Astrocyte (in vitro differentiated cells and primary cell): ENCODE measurements at places on chromosomes 11 and 22.

- DNase-seq, result no peak
- H3K36me3 ChIP-seq, result peaks cover 3% of the 10 kb centered on the region
- no peaks in the 10 kb centered on the region for H3K27me3 ChIP-seq
- H3K4me3 ChIP-seq, result no peak overlapping the region
Measured at GRCh38 chr11:907668-908067, 2.9 kb downstream of the CHID1 start.

GRCh38 chr22:28547132-28547842, 132.4 kb downstream of the TTC28 start:
- no peaks in the 10 kb centered on the region for H3K4me1 ChIP-seq
- H3K4me3 ChIP-seq, result no peak overlapping the region
- no peaks in the 10 kb centered on the region for H3K27me3 ChIP-seq
- DNase-seq, result peak; percentile 87
- H3K36me3 ChIP-seq, result no peaks in the 10 kb centered on the region

DNA sequence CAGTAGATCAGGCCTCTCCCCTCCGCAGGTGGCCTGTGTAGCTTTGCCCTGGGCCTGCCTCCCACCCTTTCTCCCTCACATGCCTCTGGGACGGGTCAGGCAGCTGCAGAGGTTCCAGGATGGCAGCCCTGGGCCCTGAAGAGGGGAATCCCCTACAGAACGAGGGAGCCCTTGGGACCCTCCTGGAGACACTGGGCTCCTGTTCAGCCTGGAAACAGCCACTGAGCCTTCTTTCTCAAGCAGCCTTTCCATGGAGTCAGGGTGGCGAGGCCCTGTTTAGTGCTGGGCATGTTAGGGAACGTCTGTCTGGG, 720.9 kb downstream of the BRD1 start:
- no peak for DNase-seq
- no peaks in the 10 kb centered on the region for H3K36me3 ChIP-seq
- no peaks in the 10 kb centered on the region for H3K4me1 ChIP-seq
- H3K27me3 ChIP-seq, result no peaks in the 10 kb centered on the region

- H3K4me1 ChIP-seq, result no peaks in the 10 kb centered on the region
- no peaks in the 10 kb centered on the region for H3K36me3 ChIP-seq
- H3K27ac ChIP-seq, result no peak overlapping the region
- no peak for DNase-seq
- H3K27me3 ChIP-seq, result no peaks in the 10 kb centered on the region
Measured at GRCh38 chr11:45646275-45646927, 19.0 kb downstream of the CHST1 start.

DNA sequence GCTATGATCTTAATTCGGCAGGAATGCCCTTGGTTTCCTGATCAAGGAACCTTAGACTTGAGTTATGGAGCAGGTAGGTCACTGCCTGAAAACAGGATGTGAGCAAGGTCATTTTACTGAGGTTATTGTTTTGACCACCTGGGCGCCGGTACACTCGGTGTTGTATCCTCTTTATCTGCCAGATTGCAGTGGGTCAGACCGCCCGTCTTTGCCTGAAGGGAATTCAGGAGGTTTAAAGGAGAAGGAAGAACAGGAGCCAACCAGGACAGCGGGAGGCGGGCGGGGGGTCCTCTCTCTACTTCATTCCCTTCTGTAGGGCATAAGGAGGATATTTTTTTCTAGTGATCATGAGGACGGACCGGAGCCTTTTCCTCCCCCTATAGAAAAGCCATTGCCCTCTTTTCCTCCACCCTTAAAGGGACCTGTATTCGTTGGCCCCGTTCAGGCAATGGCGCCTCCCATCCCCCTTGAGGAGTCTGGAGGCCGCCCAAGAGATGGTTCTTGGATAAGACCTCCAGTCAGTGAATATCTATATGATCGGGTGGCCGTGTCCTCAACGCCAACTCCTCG, 649 bp downstream of the MS4A15 start:
- H3K4me3 ChIP-seq, result no peak overlapping the region
- no peaks in the 10 kb centered on the region for H3K36me3 ChIP-seq
- no peaks in the 10 kb centered on the region for H3K27me3 ChIP-seq
- H3K4me1 ChIP-seq, result no peaks in the 10 kb centered on the region
- H3K27ac ChIP-seq, result no peak overlapping the region
- DNase-seq, result no peak

- DNase-seq, result peak; percentile 69
- no peaks in the 10 kb centered on the region for H3K36me3 ChIP-seq
- peaks cover 53% of the 10 kb centered on the region for H3K27me3 ChIP-seq
- H3K4me3 ChIP-seq, result peak overlapping the region; percentile 45
Measured at GRCh38 chr11:8262552-8263108, 1.0 kb downstream of the LMO1 start.

GRCh38 chr22:35740616-35741015, 22.9 kb downstream of the APOL5 start:
- no peak overlapping the region for H3K27ac ChIP-seq
- H3K36me3 ChIP-seq, result peaks cover 22% of the 10 kb centered on the region
- peaks cover 26% of the 10 kb centered on the region for H3K4me1 ChIP-seq
- H3K4me3 ChIP-seq, result no peak overlapping the region
- H3K27me3 ChIP-seq, result no peaks in the 10 kb centered on the region

DNA sequence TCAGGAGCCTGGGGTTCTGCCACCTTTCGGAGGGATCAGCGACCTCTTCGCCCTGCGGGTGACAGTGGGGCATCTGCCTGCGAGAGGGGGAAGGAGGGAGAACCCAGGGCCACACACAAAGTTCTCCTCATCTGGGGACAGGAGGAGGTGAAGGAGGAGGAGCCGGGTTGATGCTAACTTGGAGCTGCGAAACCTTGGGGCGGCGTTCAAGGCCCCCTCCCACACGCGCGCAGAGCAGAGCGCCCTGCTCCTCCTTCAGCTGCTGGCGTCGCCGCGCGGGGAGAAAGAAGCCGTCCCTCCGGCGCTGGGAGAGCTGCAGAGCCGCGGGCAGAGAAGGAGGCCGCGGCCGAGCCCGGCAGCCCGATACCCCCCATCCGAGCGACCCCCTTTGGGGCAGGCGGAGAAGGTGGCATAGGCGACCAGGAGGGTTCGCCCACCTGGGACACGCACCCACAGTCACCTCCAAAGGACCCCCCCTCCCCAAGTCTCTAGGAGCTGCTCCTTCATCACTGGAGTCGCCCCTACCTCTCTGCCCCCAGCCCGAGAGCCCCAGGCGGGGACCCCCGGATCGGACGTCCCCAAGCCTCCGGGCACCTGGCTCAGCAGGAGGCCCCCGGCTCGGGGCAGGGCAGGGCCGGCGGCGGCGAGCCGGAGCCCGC, at the start of gene RASD2:
Gene RASD2, plus strand, starts transcription at position 237 of the 659 bp plus-strand sequence. CDS start 5,979 bp downstream, outside the sequence.
- DNase-seq, result no peak
- peaks cover 17% of the 10 kb centered on the region for H3K4me1 ChIP-seq
- no peaks in the 10 kb centered on the region for H3K36me3 ChIP-seq
- H3K4me3 ChIP-seq, result peak within 1 kb of the TSS; percentile 47

DNA sequence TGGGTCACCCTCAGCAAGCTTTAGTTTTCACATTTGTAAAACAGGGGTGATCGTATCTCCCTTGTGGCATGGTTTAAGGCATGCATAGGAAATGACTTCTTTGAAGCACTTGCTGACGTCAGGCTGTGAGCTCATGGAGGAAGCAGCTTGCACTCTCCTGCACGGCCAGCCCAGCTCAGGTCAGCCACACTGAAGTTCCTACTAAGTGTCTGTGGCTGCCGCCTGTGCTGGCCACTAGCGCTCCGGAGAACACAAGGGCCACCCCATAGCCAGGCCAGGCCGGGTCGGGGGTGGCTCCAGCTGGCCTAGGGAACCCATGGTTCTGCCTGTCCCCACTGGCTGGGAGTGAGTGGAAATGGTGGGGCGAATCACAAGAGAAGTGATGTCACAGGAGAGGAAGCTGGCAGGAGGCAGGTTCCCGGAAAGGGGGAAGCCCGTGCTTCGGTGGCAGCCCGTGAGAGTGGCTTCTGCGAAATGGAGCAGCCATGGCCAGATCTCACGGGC, 28.2 kb downstream of the KCTD17 start:
- peak; percentile 60 for DNase-seq
- H3K4me3 ChIP-seq, result no peak overlapping the region
- peaks cover 11% of the 10 kb centered on the region for H3K27me3 ChIP-seq
- H3K27ac ChIP-seq, result no peak overlapping the region
- no peaks in the 10 kb centered on the region for H3K36me3 ChIP-seq

DNA sequence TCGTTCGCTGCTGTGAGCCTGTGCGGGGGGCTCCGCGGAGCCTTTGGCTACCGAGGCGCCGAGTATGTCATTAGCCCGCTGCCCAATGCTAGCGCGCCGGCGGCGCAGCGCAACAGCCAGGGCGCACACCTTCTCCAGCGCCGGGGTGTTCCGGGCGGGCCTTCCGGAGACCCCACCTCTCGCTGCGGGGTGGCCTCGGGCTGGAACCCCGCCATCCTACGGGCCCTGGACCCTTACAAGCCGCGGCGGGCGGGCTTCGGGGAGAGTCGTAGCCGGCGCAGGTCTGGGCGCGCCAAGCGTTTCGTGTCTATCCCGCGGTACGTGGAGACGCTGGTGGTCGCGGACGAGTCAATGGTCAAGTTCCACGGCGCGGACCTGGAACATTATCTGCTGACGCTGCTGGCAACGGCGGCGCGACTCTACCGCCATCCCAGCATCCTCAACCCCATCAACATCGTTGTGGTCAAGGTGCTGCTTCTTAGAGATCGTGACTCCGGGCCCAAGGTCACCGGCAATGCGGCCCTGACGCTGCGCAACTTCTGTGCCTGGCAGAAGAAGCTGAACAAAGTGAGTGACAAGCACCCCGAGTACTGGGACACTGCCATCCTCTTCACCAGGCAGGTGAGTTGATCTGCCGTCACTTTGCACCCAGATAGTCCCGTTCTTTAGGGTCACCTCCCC, 1.0 kb downstream of the ADAMTS15 start:
- DNase-seq, result no peak
- peaks cover 36% of the 10 kb centered on the region for H3K4me1 ChIP-seq
- no peaks in the 10 kb centered on the region for H3K27me3 ChIP-seq
- peak overlapping the region; percentile 11 for H3K27ac ChIP-seq
- no peaks in the 10 kb centered on the region for H3K36me3 ChIP-seq

DNA sequence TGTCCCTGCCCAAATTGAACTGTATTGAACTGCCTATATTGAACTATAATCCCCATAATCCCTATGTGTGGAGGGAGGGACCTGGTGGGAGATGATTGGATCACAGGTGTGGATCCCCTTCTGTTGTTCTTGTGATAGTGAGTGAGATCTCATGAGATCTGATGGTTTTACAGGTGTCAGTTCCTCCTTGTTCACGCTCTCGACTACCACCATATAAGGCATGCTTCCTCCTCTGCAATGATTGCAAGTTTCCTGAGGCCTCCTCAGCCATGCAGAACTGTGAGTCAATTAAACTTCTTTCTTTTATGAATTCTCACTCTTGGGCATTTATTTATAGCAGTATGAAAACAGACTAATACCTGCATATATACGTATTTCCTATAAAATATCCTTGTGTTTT, 206.5 kb upstream of the PDGFD start:
- H3K27ac ChIP-seq, result no peak overlapping the region
- H3K4me1 ChIP-seq, result no peaks in the 10 kb centered on the region
- H3K27me3 ChIP-seq, result no peaks in the 10 kb centered on the region
- no peaks in the 10 kb centered on the region for H3K36me3 ChIP-seq
- no peak overlapping the region for H3K4me3 ChIP-seq
- DNase-seq, result no peak

DNA sequence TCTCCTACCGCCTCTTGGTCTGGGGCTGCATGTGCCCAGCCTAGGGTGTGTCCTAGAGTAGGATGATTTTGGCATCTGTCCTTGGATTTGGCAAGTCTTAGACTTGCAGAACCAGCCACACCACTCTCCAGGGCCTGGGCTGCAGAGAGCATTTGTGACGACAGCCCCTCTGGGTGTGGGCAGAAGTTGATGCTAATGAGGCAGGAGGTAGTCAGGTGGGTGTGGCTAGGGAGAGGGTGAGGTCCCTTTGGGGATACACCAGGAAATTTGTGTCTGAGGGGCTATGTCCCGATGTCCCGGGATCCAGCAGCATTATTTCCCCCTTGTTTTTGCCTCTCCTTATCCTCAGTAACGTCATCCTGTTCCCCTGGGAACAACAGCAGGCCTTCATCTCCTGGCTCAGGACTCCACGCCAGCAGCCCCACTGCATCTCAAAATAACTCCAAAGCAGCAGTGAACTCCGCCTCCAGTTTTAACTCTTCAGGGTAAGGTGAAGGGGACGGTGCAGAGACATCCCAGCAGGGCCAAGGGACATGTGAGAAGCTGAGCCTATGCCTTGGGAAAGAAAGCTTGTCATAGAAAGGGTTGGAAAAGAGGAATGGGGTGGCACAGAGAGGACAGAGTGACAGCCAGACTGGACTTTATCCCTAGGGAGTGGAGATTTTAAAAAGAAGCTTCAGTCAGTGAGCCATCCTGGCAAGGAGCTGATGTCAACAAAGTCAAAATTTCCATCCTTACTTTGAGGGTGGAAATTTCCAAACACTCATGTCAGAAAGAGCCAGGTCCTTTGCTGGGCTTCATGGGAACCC, 8.0 kb upstream of the TLCD5 start:
- H3K36me3 ChIP-seq, result no peaks in the 10 kb centered on the region
- H3K27ac ChIP-seq, result no peak overlapping the region
- DNase-seq, result no peak
- no peaks in the 10 kb centered on the region for H3K27me3 ChIP-seq

GRCh38 chr11:12674936-12675696, 895 bp downstream of the TEAD1 start:
- H3K4me1 ChIP-seq, result peaks cover 25% of the 10 kb centered on the region
- no peak for DNase-seq
- peak overlapping the region; percentile 78 for H3K27ac ChIP-seq
- H3K27me3 ChIP-seq, result no peaks in the 10 kb centered on the region

GRCh38 chr11:96147906-96148486, 195.0 kb downstream of the MAML2 start:
- no peaks in the 10 kb centered on the region for H3K36me3 ChIP-seq
- H3K27ac ChIP-seq, result peak overlapping the region; percentile 96
- peaks cover 61% of the 10 kb centered on the region for H3K4me1 ChIP-seq

GRCh38 chr22:17159504-17159951, 451 bp upstream of the HDHD5 start:
- no peaks in the 10 kb centered on the region for H3K27me3 ChIP-seq
- peak overlapping the region; percentile 54 for H3K27ac ChIP-seq
- peak; percentile 49 for DNase-seq
- peak overlapping the region; percentile 71 for H3K4me3 ChIP-seq

DNA sequence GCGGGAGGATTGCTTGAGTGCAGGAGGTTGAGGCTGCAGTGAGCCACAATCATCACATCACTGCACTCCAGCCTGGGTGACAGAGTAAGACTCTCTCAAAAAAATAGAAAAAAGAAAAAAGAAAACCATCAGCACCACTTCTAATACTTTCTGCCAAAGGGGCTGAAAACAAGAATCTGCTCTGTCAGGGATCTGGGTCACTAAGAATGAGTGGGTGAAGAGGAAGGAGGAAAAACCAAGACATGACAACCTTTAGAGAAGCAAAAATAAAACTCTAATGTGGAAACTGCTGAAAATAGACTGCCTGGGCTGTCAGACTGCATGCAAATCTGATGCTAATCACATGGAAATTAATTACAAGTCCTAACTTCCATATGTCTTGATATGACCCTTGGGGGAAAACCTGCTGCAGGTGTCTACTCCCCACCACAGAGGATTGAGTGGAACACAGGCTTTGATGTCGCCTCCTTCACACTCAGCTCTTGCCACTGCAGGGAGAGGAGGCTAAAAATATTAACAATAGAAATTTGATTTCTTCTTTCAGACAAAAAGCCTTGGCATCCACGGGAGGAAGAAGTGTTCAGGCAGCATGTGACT, 62.5 kb upstream of the CRTAM start:
- no peak overlapping the region for H3K27ac ChIP-seq
- H3K36me3 ChIP-seq, result peaks cover 5% of the 10 kb centered on the region
- H3K27me3 ChIP-seq, result no peaks in the 10 kb centered on the region
- H3K4me1 ChIP-seq, result peaks cover 14% of the 10 kb centered on the region
- no peak overlapping the region for H3K4me3 ChIP-seq
